Left renal cortex interstitium (tissue), 4 donors: ENCODE measurements at places on chromosomes 2 and 18.

- DNase-seq: no peak
Measured at GRCh38 chr2:178205853-178206521, 11.7 kb downstream of the OSBPL6 start.

GRCh38 chr2:240024766-240025165 lies 376 bp downstream of the NDUFA10 start:
- DNase-seq: no peak

GRCh38 chr2:19120181-19120580 lies 238.2 kb downstream of the OSR1 start:
- no peak for DNase-seq

DNA sequence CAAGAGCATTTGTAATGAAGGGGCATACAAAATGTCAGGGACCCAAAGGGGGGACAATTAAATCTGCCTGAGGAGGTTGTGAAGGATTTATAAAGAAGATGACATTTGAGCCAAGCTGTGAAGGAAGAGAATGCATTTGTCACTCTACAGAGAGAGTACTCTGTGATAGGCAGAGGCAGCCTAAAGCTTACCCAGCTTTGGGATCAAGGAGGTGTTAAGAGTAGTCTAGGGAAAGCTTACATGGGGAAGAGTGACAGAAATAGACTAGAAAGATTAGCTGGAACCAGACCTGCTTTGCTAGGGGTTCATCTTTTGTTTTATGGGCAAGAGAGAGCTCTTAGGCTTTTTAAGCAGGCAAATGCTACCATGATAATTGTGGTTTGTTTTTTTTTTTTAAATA lies 169.1 kb upstream of the CYP26B1 start:
- no peak for DNase-seq

DNA sequence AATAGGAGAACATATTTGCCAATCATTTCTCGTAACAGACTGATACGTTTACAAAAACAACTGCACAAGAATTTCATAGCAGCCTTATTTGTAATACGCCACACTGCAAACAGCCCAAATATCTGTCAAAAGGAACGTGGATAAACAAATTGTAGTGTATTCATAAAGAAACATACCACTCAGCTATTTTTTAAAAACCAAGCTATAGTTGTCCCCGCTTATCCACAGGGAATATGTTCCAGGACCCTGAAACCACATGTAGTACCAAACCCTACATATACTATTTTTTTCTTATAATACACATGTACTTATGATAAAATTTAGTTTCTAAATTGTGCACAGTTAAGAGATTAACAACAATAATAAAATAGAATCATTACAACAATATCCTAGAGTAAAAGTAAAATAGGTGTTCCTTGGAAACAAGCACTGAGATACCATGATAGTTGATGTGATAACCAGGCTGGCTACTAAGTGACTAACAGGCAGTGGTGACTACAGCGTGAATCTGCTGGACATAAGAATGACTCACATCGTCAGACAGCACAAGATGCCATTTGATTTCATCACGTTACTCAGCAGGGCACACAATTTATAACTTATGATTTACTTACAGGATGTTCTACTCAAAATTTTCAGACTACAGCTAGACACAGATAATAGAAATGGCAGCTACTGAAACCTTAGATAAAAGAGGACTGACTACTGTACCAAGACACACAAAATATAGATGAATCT lies 367.4 kb downstream of the NCKAP5 start:
- no peak for DNase-seq

DNA sequence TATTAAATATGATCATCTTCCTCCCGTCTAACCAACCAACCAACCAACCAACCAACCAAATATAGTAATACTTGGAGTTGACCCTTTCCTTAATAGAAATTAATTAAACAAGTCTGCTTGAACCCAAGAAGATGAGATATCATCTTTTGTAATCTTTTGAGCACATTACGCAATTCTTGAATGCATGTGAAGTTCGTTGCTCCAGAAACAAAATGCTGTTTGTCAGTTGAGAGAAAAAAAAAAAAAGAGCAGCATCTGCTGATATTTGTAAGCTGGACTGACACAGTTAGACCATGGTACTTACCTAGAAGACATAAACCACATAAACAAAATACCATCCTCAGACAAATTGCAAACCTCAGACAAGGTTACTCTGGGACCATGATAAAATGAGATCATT lies 9.2 kb upstream of the SERPINB2 start:
- DNase-seq: no peak

- no peak for DNase-seq
Measured at GRCh38 chr2:3065928-3066327, 311.7 kb downstream of the EIPR1 start.

DNA sequence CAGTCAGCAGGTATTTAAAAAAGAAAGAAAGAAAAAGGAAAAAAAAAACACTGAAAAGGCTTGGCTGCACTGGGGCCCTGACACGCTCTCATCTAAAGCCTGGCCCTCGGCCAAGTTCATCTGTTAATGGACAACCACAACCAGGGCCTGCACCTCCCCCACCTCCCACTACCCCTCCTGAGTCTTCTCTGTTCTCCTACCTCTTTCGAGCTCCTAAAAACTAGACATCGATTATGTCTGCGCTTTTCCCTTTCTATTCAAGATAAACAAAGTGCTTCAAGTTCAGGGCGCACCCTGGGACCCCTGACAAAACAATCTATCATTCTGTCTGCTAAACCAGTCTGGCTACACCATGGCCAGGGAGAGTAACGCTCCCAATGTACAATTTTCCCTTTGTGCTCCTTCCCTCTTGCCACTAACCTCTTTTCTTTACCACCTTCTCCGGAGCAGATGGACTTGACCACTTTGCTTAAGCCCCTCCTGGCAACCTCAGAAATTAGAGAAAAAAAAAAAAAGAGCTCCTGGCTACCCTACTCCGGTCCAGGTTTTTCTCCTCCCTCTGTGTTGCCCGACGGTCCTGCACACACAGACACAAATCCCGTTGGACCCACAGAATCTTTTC lies 22.7 kb downstream of the BCL11A start:
- DNase-seq: no peak

- no peak for DNase-seq
Measured at GRCh38 chr18:9868857-9869714, 16.7 kb upstream of the TXNDC2 start.

DNA sequence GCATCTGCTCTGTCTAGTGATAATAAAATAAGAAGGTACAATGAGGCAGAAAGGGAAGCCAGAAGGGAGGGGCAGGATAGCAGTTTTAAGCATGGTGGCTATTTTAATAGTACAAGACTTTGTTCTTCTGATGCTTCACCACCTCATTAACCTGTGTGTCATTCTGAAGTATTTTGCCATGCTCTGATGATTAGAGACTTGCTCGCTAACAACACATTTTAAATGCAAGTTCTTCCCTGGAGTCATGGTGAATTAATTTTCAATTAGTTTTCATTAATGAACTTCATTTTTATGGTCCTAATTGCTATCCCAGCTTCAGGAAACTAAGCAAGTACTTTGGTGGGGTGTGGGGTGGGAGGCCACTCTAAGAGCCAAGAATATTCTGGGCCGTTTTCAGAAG lies 25.7 kb upstream of the LNPK start:
- DNase-seq: no peak

DNA sequence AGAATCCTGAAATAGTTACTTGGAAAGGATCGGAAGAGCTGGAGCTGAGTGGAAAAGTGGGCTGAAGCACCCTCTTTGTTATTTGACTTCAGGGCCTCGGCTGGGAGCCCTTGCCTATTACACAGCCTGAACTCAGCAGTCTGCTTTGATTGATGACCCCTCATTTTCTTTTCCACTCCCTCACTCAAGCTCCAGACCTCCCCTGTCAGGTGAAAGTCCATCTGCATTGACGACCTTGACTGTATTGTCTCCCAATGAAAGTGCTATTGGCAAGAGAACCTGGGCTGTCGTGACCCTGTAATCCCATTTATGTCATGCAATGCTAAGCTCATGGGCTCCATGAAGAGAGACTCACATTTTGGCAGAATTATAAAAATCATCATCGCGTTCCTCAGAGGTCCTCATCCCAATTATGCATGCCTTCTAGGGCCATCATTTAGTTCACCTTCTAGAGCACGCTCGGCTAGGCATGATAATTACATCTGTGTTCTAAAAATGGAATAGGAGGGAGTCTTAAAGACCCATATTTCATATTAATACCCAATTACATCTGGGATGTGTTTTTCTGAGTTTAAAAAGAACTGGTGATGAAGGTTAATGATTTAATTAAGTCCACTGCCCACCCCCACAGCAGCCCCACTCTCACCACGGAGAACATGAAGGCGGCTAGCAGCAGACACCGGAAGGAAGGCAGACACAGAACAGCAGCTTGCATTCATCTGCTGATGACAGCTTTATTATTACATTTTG lies 472.5 kb downstream of the PID1 start:
- peak; percentile 27 for DNase-seq

DNA sequence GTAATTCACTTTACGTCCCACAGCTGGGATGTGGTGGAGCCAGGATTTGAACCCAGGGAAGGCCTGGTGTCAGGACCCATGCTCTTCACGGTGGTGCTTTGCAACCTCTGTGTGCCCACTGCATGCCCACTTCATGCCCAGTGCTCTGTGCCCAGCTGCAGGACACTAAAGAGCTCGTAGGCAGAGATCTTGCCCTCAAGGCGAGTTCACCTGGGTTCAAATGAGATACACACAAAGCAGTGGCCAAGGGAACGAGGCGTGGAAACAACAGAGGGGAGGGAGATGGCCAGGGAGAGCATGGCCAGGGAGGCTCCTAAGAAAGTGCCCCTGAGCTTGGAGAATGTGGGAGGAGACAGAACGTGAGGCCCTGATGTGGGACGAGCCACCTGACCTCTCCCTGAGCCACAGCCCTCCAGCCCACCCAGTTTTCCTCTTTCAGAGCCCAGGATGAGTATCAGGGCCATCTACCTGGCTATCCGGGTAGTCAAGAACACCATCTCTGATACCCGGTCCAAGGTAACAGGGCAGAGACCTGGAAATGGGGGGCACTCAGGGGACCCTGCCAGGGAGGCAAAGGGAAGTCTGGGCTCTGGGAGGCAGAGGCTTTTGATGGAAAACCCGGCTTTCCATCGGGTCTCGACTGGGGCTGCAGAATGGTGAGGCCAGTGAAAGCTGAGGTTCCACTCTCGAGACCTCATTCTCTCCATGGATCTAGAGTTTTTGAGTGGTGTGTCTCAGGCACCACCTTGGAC lies 20.4 kb downstream of the MROH2A start:
- no peak for DNase-seq

- no peak for DNase-seq
Measured at GRCh38 chr2:25116956-25117355, 51.4 kb downstream of the POMC start.

DNA sequence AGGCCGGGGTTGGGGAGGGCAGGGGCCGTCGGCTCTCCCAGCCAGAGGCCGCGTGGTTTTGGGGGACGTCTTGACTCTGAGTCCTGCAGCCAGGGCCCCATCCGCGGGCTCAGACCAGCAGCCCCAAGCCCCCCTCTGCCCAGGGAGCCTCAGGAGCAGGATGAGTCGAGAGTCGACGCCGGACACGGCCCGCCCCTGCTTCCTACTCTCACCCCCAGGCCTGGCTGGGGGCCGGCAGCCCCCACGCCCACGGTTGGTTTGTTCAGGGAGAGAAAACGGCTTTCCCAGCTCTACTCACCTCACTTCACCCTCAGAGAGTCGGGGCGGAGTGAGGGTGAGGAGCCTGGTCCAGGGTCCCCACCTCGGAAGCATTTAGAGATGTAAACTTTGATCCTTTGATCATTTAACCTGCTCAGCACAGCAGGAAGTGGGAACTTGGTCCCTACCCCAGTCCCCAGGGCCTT lies 6.9 kb downstream of the SNORC start:
- DNase-seq: no peak

GRCh38 chr2:98710734-98711133 lies 20.2 kb downstream of the MGAT4A start:
- no peak for DNase-seq

GRCh38 chr2:207354462-207354861 lies 175.3 kb upstream of the CREB1 start:
- DNase-seq: no peak
